ENCODE measurements at places on chromosomes 6 and 20.

DNA sequence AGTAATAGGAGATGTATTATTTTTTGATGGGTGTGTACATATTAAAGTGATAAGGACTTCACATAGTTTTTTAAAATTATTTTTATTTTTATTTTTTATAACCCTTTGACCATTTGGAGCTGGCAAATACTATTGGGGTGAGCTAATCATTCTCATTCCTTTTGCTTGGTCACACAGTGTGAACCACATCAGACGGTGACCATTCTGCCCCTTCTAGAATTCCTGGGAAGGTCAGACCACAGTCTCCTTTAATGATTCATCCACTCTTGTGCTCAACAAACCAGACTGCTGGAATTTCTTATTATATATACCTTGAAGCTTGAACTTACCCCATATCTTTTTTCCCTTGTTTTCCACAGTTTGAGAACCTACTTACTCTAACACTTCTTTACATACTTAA, 23.9 kb upstream of the PRL start:
- no peak for DNase-seq

GRCh38 chr6:47414423-47415167, 63.0 kb upstream of the CD2AP start:
- DNase-seq = peak; percentile 6

- no peak for DNase-seq
Observed at GRCh38 chr6:21438986-21439352, 154.6 kb upstream of the SOX4 start.

- no peak for DNase-seq
Observed at GRCh38 chr20:49510562-49511122, 28.2 kb upstream of the KCNB1 start.

DNA sequence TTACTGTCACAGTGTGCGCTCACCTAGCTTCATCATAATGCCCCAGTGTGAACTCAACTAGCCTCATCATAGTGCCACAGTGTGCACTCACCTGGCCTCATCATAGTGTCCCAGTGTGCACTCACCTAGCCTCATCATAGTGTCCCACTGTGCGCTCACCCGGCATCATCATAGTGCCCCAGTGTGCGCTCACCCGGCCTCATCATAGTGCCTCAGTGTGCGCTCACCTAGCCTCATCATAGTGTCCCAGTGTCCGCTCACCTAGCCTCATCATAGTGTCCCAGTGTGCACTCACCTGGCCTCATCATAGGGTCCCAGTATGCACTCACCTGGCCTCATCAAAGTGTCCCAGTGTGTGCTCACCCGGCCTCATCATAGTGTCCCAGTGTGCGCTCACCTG, 10.6 kb downstream of the TMEM242 start:
- no peak for DNase-seq

GRCh38 chr6:85403331-85404015, 46.4 kb upstream of the NT5E start:
- DNase-seq = no peak

- no peak for DNase-seq
Observed at GRCh38 chr6:169087443-169088041, 166.1 kb downstream of the THBS2 start.

DNA sequence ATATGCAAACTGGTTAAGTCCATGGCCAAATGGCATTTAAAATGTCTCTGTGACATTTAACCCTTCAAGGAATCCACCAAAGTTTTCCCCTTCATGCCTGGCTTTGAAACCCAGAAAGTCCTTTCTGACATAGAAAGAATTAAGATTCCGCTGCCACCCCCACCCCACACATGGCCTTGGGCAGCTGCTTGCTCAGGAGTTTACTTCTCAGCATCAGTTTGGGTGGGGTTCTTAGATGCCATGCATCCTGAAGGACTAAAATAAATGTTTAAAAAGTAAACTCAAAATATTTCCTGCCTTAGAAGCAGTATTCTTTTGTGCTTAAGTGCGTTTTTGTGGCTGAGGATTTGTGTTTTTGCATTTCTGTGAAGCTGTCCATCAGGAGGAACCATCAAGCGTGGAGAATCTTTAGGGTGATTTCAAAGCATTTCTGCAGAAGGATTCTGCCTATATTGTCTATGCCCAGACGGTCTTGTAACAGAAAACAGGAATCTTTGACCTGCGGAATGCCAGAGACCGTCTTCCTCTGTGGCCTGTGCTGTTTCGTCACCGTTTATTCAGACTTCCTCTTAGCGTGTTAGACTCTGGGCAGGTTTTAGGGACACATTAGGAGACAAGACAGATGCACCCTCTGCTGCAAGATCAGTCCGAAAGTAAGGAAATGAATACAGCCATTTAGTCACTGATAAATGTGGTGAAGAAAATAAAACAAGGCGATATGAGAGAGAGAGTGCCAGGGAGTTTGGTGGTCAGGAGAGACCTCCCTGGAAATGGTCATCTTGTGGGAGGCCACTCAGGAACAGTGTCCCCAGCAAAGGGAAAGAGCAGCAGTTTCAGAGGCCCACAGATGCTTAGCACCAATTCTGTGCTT, 6.2 kb downstream of the DUSP22 start:
- DNase-seq = no peak

DNA sequence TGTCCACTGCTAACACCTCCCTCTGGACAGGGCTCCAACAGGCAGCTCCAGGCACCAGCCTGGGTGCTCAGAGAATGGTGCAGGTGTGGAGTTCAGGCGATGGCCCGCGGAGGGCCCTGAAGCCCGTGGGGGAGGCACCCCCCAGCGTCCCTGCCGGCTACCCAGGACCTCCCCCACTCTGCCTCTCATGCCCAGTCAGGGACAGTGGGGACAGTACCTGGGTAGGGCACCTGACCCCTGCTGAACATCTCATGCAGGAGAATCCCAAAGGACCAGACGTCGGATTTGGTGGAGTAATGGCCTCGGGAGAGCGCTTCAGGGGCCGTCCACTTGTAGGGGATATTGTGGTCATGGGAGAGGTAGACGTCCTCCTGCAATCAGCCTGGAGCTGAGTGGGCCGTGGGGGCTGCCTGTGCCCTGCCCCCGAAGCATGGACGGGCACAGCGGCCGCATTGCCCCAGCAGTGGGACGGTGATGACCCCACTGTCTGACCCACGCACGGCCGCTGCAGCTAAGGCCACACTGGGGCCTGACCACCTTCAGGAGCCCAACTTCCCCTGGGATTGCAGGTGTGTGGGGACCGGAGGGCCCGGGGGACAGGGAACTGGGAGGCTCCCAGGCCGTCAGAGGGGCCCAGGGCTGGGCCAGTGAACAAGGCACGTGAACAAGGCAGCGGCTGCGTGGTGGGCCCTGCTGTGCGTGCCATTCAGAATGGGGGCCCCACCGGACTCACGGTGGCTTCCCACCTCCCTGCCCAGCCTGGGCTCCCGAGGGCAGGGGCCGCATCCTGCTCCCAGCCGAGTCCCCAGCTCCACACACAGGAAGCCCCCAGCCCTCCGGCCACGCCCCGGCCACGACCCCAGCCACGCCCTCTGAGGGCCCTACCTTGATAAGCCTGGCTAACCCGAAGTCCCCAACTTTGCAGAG, 7.1 kb downstream of the PTK6 start:
- no peak for DNase-seq

GRCh38 chr20:23007462-23007861, 27.6 kb upstream of the SSTR4 start:
- no peak for DNase-seq

- DNase-seq = no peak
Observed at GRCh38 chr6:130978660-130979396, 84.2 kb downstream of the EPB41L2 start.

GRCh38 chr6:112640891-112641290, 293.8 kb downstream of the RFPL4B start:
- DNase-seq = no peak

DNA sequence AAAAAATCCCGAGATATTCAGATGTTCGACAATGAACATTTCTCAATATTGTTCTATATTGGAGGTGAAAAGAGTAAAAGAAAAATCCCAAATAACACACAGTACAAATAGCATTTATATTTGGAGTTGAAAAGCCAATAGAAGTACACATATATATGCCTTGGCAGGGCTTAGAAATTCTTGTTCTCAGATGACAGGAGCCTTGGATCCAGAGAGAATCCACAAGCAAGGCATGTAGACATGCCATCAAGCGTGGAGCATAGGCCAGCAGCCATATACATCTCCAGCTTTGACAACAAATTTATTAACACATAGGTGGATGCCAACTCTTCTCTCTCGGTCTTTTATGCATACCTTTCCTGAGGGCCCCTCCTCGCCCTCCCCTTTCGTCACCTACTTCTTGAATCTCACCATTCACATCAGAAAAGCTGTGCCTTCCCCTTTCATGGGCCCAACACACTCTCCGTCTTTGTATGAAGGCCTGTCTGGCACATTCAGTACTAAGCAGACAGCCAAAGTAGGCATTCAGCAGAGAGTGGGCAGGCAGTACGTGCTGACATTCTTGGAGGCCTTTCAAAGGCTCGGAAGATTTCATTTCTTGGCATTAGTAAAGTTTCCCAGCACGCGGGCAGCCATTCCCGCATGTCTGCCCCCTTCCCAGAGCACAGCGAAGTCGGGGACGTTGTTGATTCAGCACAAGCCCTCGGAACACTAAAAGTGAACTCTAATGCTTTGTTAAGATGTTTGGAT, 18.2 kb downstream of the NEDD9 start:
- DNase-seq = no peak

DNA sequence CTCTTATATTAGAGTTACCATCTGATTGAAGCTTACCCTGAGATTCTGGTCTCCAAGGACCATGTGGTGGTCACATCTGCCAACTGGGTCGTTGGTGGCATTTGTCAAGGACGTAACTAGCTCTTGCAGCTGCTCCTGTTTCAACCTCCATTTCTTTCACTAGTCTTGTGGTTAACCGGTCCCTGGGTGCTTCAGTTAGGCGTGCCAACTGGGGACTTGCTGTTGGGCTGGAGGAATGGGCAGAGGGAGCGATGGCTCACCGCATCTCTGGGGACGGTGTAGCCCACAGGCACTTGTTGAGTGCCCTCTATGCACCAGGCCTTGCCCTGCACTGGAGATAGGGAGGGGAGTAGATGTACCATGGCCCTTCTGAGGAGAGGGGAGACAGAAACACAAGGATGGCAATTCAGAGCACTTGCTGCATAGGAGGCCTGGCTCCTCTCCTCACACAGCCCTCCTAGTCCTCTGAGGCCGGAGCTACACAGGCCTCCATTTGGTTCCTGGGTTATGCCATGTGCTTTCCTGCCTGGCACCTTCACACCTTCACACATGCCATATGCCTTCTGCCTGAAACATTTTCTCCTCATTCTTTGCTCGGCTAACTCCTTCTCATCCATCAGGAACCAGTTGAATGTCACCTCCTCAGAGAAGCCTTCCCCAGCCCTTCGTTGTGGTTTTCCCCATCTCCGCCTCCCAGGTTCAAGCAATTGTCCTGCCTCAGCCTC, 20.0 kb upstream of the ASXL1 start:
- DNase-seq = no peak

DNA sequence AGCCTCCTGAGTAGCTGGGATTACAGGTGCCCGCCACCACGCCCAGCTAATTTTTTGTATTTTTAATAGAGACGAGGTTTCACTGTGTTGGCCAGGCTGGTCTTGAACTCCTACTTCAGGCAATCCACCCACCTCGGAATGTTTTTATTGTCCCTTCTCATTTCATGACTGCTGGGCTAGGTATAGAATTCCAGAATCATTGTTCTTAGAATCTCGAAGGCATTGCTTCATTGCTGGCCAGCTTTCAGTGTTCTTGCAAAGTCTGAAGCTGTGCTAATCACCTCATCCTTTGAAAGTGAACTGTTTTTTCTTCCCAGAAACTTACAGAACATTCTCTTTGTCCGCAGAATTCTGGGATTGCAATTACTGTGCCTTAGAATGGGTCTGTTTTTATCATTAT, 49.0 kb downstream of the PTPN1 start:
- no peak for DNase-seq

DNA sequence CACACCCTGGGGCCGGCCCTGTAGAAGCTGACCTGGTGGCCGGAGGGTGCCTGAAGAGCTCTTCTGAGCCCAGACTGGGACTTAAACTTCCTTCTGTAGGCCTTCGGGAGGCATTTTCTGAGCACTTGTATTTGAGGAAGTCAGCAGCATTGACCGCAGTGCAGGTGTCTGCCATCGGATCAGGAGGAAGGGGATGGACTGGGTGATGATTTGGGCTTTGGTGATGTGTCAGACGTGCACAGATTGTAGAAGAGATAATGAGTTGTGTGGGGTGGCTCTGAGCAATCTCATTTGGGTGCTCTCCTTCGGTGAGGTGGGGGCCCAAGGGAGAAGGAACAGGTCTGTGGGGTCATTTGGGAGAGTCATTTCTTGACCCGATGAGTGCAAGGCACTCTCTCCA, 150.9 kb downstream of the ARID1B start:
- peak; percentile 28 for DNase-seq

DNA sequence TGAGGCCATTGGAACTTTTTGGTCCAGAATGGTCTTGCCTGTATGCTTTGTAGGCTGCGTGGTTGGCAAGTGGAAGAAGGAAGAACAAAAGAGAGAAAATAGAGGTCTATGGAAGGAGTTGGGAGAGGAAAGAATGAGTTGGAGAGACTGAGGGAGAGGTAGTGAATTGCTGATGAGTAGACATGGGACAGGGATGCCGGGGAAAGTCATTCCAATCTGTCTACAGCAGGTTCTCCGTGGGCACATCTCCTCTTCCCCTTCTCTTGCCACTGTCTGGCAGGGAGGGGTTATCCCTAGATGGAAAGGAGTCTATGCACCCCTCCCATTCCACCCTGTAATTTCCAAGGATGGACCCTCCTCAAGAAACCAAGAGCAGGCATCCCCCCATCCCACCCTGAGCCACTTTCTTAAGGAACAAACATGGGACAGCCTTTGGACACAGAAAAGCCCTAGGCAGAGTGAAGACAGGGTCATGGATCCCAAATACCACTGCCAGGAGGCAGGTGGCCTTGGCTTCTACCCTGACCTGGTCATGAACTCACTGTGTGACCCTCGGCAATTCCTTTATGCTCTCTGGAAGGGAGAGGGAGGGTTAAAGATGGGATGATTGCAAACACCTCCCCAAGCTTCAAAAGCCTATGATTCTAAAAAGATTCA, 196.9 kb downstream of the LRFN2 start:
- DNase-seq = no peak

- DNase-seq = no peak
Observed at GRCh38 chr6:47801984-47802383, 20.2 kb downstream of the OPN5 start.

DNA sequence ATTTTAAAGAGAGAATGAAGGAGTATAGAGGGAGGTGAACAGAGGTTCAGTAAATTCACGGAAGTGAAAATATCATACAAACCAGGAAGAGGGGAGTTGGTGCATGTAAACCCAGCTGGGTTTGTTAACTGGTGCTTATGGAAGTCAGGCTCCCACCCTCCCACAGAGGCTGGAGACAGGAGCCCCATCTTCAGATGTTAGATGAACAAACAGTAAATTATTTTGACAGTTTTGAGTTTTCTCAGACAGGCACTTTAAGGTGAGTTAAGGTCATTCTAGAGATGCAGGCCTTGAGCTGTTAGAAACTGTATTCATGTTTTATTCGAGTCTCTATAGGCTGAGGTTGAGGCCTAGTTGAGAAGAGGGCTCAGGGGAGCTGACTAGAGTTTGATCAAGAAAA, 41.8 kb upstream of the FUCA2 start:
- DNase-seq = no peak

All from T-helper 2 cell treated with Interferon-gamma antibody and Interleukin-4, amounts not matched to agents 5 μg/mL and 100 μg/mL, for 36 hours (primary cell).